ENCODE measurements at places on chromosomes 1 and 21.

- DNase-seq, result peak; percentile 49
Observed at GRCh38 chr21:36104317-36105300, 30.3 kb upstream of the CBR3 start.

- no peak for DNase-seq
Observed at GRCh38 chr1:31408788-31409318, 4.2 kb upstream of the SERINC2 start.

DNA sequence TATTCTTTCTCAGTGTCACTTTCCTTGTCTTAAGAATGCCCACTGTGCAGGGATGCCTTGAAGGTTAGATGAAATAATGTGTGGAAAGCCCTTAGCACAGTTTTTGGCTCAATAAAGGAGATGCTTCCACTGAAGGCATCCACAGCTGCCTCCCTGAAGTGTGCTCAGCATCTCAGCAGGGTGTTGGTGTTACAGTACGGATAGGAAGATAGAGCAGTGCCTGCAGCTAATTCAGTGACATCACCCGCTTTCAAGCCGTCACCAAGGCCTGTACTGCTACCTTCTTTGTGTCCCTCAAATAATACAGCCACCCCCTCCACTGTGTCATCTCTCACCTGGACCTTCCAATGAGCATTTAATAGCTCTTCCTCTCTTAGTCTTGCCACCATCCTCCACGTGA lies 59.0 kb downstream of the NDUFS5 start:
- no peak for DNase-seq

DNA sequence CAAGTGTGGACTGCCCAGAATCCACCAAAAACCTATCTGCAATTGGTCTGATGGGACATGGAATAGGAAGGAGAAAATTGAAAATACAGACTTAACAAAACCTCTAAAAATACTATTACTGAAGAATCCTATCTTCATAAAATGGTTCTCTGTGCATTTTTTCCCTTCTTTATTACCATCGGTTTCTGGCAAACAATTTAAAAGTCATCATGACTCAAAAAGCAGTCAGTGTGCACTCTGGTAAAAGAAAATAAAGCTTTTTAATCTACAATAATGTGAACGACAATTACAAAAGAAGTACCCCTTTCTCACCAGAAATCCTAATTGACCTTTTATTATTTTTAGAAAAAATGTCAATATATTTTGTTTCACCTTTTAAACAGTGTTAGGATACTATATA lies 186.3 kb downstream of the TPR start:
- DNase-seq, result no peak

GRCh38 chr1:246680696-246681130 lies 43.5 kb upstream of the SCCPDH start:
- no peak for DNase-seq

- DNase-seq, result no peak
Observed at GRCh38 chr1:1243807-1244191, 2.7 kb downstream of the C1QTNF12 start.

DNA sequence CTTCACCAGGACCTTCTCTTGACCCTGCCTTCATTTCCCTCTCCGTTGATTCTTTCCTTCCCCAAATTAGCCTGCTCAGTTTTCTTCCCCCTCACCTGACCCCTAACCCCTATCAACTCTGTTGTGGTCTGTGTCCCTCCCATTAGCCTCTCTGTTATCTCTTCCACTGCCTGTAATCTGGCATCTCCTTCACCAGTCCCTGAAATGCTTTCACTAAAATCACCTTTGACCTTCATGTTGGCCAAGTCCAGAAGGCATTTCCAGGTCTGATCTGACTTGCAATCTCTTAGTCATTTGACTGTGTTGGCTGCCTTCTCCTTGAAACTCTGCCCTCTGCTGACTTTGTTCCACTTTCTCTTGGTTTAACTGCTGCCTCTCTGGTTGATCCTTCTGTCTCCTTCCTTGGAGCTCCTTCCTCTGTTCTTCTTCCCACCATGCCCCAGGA lies 28.2 kb downstream of the ATP8B2 start:
- DNase-seq, result peak; percentile 69

GRCh38 chr21:35461700-35462099 lies 412.6 kb upstream of the RUNX1 start:
- no peak for DNase-seq

GRCh38 chr1:115697619-115698018 lies 55.8 kb downstream of the VANGL1 start:
- no peak for DNase-seq
